ENCODE measurements at places on chromosomes 16 and 17. TPM values are rescaled to one million over a fixed set of nuclear protein-coding genes. Genes with fewer than 3 reads are reported as not detected.

Gene CD300LF
- not detected for polyA plus RNA-seq

Gene KRTAP3-1
- not detected for polyA plus RNA-seq

Gene TP53TG3F
- polyA plus RNA-seq, result not detected

Gene MYH1
- polyA plus RNA-seq, result not detected

Gene HOXB9
- 0.13 TPM for polyA plus RNA-seq

Gene OR2C1
- polyA plus RNA-seq, result 0.39 TPM

Gene KCNH6
- not detected for polyA plus RNA-seq

Gene OR1A1
- polyA plus RNA-seq, result not detected

Gene EVPLL
- not detected for polyA plus RNA-seq

Gene TP53TG3
- polyA plus RNA-seq, result not detected

- peaks cover 22% of the 10 kb centered on the region for H3K27me3 ChIP-seq
- no peak for DNase-seq
- no peaks in the 10 kb centered on the region for H3K4me1 ChIP-seq
- no peak overlapping the region for H3K27ac ChIP-seq
- H3K36me3 ChIP-seq, result no peaks in the 10 kb centered on the region
Observed at GRCh38 chr16:82081264-82081663, 46.2 kb downstream of the HSD17B2 start.

DNA sequence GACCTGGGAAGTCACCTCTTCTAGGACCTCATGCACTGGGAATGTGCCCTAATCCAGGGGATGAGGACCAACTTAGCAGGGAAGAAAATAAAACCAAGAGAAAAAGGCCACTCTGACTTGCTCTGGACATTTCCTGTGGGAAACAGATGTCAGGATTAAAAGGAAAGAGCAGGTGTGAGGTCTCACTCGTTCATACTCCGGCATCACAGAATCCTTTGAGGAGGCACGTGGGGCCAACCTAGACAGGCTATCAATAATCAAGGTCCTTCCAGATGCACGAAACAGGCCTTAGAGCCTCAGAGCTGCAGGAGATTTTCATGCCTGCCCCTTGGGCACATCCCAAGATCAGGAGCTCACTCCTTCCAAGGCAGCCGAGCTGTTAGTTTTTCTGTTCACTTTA is 321.5 kb upstream of the CCL2 start:
- DNase-seq, result no peak
- H3K4me3 ChIP-seq, result no peak overlapping the region
- no peaks in the 10 kb centered on the region for H3K4me1 ChIP-seq
- no peaks in the 10 kb centered on the region for H3K36me3 ChIP-seq

DNA sequence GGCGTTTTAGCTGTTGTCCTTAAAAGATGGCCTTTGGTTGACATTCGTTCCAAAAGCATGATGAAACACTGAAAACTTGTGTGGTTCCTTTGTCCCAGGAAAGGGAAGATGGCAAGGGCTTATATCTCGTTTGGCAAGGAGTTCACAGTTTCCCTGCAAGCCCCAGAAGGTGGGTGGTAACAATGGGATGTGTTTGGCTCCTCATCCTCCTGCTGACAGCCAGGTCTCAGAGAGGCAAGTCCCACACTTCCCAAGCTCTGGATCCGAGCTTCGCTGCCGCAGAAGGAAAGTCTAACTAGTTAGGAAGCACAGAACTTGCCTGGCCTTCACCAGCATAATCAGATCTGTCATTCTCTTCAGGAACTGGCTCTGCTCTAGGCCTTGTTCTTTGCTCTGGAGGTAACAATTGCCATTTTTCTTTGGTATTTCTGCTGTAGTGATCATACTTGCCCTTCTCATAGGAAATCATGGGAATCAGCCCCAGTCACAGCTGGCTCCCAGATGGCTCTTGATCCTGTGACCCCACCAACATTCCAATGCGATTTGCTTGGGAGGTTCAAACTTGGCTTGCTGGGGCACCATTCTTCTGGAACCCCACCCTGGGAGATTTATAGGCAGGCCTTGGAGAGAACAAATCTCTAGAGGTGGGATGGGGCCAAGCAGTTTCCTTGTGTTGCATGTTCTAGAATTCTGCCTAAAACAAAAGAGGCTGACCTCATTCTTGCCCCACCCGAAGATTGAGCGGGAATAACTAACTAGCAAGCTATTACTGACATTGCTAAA is 17.9 kb downstream of the KPNA2 start:
- H3K27me3 ChIP-seq, result no peaks in the 10 kb centered on the region
- no peak for DNase-seq
- H3K36me3 ChIP-seq, result no peaks in the 10 kb centered on the region
- H3K4me1 ChIP-seq, result peaks cover 19% of the 10 kb centered on the region

DNA sequence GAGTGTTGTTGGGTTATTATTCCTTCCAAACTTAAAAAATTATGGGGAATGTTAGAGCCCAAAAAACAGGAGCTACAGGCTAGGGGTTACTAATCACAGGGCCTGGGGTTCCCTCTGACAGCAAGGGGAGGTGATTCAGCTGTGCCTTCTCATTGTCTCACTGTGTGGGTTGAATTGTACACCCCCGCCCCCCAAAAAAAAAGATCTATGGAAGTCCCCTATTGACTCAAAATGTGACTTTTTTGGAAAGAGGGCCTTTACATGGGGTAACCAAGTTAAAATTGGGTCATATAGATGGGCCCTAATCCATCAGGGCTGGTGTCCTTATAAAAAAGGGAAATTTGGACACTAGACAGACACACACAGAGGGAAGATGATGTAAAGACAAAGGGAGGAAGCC is 190.2 kb downstream of the SOX9 start:
- no peak overlapping the region for H3K27ac ChIP-seq
- no peaks in the 10 kb centered on the region for H3K4me1 ChIP-seq
- H3K4me3 ChIP-seq, result no peak overlapping the region
- no peak for DNase-seq
- no peaks in the 10 kb centered on the region for H3K36me3 ChIP-seq

DNA sequence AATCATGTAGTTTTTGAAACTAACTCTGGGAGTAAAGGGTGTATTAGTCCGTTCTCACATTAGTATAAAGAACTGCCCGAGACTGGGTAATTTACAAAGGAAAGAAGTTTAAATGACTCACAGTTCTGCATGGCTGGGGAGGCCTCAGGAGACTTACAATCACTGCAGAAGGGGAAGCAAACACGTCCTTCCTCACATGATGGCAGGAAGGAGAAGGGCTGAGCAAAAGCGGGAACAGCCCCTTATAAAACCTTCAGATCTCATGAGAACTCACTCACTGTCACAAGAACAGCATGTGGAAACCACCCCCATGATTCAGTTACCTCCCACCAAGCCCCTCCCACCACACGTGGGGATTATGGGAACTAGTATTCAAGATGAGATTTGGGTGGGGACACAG is 256.5 kb upstream of the TNRC6C start:
- peaks cover 24% of the 10 kb centered on the region for H3K36me3 ChIP-seq
- peaks cover 3% of the 10 kb centered on the region for H3K4me1 ChIP-seq
- H3K27me3 ChIP-seq, result no peaks in the 10 kb centered on the region
- no peak for DNase-seq
- no peak overlapping the region for H3K4me3 ChIP-seq

- no peaks in the 10 kb centered on the region for H3K36me3 ChIP-seq
- peaks cover 14% of the 10 kb centered on the region for H3K4me1 ChIP-seq
- H3K27me3 ChIP-seq, result no peaks in the 10 kb centered on the region
- no peak overlapping the region for H3K4me3 ChIP-seq
- no peak for DNase-seq
Observed at GRCh38 chr16:11306997-11307638, 26.0 kb upstream of the PRM1 start.

DNA sequence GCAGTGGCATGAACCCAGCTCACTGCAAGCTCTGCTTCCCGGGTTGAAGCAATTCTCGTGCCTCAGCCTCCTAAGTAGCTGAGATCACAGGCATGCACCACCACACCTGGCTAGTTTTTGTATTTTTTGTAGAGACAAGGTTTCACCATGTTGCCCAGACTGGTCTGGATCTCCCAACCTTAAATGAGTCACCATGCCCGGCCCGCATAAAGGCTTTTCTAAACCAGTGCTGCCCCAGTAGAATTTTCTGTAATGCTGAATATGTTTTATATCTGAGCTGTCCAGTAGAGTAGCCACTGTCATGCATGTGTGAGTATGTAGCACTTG is 36.9 kb upstream of the WSB1 start:
- H3K27me3 ChIP-seq, result peaks cover 2% of the 10 kb centered on the region
- H3K4me3 ChIP-seq, result no peak overlapping the region
- DNase-seq, result no peak
- no peak overlapping the region for H3K27ac ChIP-seq

- no peaks in the 10 kb centered on the region for H3K27me3 ChIP-seq
- no peaks in the 10 kb centered on the region for H3K4me1 ChIP-seq
- no peak overlapping the region for H3K4me3 ChIP-seq
- H3K36me3 ChIP-seq, result peaks cover 6% of the 10 kb centered on the region
Observed at GRCh38 chr16:2948807-2949704, 15.0 kb upstream of the KREMEN2 start.
